ELR (cell line): ENCODE measurements at places on chromosomes 7 and 10.

- peak; percentile 88 for DNase-seq
These were observed at the start of gene EGFR for GRCh38 chr7:55018361-55019190. EGFR (plus strand) TSS chr7:55019017; CDS start chr7:55019278, 261 bp downstream.

DNA sequence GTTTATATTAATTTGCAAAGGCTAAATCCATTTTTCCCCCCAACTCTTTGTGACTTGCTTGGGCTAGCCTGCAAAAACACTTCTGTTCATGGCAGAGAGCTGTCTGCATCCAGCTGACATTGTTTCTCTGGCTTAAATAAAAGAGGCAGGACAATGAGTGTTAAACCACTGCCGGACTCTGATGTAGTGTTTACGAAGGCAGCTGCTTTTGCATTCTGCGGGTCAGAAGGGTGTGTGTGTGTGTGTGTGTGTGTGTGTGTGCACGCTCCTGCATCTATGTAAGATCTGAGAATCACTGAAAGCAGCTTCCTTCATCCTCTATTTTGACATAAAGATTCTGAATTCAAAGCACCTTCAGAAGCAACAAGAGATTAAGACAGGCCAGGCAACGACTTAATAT lies 28.3 kb downstream of the NRP1 start:
- no peak for DNase-seq

GRCh38 chr7:67100956-67101361 lies 104.3 kb downstream of the TYW1 start:
- DNase-seq: no peak

- no peak for DNase-seq
These were observed 960.5 kb downstream of the GATA3 start for GRCh38 chr10:9015005-9015404.

GRCh38 chr7:32042900-32043299 lies 27.3 kb downstream of the PDE1C start:
- peak; percentile 24 for DNase-seq

GRCh38 chr10:121822180-121822579 lies 105.7 kb downstream of the ATE1 start:
- DNase-seq: no peak

DNA sequence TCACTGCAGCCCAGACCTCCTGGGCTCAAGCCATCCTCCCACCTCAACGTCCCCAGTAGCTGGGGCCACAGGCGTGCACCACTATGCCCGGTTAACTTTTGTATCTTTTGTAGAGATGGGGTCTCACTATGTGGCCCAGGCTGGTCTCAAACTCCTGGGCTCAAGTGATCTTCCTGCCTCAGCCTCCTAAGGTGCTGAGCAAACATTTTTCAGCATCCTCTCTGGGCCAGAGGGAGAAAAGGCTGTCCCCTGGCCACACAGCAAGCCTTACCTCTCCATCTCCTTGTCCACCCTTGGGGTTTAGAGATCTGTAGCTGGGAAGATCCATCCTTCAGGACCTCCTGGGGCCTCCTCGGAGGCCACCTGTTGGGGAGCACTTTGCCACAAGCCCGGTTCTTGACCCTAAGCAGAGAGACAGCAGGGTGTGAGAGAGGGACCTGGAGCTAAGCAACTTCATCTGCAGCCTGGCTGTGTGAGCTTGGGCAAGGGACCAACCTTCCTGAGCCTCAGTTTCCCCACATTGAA lies 85.8 kb downstream of the MYL10 start:
- no peak for DNase-seq

DNA sequence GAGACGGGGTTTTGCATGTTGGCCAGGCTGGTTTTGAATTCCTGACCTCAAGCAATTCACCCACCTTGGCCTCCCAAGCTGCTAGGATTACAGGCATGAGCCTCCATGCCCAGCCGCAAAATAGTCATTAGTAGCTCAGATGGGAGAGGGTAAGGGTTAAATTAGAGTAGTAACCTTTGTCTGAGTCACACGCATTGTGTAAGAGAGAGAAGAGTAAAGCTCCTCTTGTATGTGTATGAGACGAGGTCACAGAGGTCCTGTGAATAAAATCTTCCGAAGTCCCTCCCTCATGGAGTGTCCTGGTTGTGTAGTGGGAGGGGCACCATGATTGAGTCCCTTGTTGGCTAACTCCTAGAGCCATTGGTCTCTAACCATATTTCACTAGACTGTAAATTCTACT lies 85.2 kb upstream of the CDC14C start:
- DNase-seq: no peak

GRCh38 chr10:110758898-110759297 lies 112.8 kb upstream of the PDCD4 start:
- DNase-seq: peak; percentile 71

DNA sequence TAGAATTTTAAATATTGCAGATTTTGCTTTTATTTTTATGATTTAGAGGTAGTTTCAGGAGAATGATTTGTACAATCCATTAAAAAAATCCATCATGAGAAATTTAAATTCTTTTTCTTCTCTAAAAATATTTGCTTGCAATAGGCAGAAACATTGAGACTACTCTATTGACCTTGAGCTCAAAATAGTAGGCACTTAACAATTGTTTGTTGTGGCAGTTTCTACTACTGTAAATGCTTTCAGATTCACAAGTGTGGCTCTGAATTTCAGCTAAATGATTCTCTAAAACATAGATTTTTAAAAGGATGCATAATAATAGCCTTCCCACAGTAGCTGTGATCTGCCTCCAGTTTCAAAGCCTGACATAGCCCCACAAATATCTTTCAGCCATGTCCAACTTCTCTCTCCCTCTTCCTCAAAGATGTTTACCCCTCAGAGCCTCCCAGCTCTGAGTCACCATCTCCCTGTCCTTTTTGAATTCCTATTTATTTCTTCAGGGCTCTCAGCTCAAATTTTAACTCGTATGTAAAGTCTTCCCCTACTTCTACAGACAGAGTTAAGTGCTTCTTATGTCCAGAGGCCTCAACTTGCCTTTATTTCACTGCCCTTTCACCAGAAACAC lies 160.5 kb downstream of the AOAH start:
- peak; percentile 30 for DNase-seq

GRCh38 chr7:41586931-41587640 lies 115.8 kb downstream of the INHBA start:
- no peak for DNase-seq

GRCh38 chr7:144568233-144568632 lies 164.7 kb upstream of the NOBOX start:
- DNase-seq: no peak

DNA sequence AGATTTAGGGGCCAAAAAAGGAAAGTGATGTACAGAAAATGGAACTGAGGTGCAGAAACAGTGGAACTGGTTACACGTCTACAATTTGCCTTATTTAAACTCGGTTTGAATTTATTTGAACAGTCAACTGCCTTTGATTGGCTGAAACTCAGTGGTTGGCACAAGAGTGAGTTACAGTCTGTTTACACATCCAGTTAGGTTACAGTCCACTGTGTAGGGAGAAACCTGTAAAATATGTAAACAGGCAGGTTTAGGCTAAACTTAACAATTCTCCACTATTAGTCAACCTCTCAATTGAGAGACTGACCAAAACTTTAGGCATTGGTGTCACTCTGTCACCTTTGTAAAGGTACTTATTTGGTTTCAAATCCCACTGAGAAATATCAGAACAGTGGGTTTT lies 40.3 kb upstream of the RELN start:
- no peak for DNase-seq

- DNase-seq: no peak
These were observed 219.4 kb upstream of the RHOBTB1 start for GRCh38 chr10:61163403-61163802.

GRCh38 chr7:15554744-15555143 lies 7.1 kb downstream of the AGMO start:
- DNase-seq: no peak

GRCh38 chr7:44935583-44935982 lies 43.2 kb downstream of the MYO1G start:
- DNase-seq: no peak
